ENCODE measurements at places on chromosomes 4 and X.

DNA sequence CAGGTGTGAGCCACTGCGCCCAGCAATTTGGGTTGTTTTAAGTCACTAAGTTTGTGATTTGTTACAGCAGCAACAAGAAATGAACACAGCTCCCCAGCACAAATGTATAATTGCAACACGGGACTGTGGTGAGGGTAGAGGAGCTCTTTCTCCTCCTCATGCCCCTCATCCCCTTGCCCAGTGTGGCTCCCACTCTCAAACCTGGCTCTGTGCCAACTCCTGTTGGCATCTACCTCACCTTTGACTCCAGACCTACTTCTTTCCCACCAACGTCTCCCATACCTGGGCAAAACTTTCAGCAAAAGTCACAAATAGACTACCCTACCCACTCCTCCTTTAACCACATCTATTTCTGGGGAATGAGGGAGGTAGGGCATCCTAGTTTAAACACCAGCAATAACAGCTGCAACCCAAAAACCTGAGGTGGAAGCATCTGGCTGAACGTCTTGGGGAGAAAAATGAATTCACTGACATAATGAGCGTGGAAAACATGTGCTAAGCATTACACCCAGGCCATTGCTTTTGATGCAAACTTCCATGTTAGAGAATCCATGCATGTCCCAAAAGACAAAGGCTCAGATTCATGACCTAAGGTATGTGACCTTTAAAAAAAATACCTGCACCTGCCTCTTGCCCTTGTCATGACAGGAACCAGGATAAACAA lies 19.2 kb downstream of the LNX1 start:
- DNase-seq = no peak

DNA sequence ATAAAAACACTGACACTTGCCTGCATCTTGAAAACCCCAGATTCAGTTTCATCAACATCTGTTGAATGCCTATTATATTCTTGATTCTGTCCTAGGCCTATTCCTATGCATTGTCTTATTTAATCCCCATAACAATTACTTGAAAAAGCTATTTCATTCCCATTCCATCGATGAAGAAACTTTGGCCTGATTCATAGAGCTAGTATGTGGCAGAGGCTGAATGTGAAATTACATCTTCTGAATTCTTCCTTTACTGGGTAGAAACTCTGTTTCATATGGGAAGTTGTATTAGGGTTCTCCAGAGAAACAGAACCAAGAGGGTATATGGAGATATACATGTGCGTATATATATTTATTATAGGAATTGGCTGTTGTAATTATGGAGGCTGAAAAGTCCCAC lies 35.0 kb upstream of the SLC4A4 start:
- DNase-seq = no peak

DNA sequence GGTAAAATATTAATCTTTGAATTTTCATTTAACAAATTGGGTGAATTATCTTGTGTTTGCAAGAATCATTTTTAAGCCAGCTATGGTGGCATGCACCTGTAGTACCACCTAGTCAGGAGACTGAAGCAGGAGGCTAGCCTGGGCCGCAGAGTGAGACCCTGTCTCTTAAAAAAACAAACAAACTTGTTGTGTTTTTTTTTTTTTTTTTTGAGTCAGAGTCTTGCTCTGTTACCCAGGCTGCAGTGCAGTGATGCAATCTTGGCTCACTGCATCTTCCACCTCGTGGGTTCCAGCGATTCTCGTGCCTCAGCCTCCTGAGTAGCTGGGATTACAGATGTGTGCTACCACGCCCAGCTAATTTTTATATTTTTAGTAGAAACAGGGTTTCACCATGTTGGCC lies 2.2 kb downstream of the TXLNG start:
- DNase-seq = no peak

- DNase-seq = no peak
These were observed 4.7 kb downstream of the SRPX2 start for GRCh38 chrX:100648458-100649417.

DNA sequence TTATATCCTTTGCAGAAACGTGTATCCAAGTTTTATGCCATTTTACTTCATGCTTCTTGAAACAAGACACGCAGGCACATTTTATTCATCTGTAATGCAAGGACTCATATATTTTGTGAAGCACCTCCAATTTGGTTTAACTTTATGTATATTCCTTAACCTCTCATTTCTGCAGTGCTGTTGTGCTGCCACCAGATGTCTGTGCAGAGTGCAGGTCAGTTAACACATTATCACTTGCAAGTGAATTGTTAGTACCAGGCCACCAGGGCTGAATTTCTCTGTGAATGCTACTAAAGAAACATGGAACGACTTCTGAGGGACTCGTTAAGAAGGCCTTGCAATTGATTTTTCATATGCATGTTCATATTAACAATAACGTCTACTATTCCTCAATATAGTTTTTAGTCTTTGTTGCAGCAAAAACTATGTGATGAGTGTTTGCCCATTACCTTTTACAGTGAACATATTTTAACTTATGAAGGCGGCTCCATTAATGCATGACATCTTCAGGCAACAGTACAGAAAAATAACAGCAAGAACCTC lies 770.3 kb downstream of the NLGN4X start:
- DNase-seq = no peak

GRCh38 chr4:80201252-80202151 lies 4.2 kb downstream of the PRDM8 start:
- DNase-seq = no peak

- no peak for DNase-seq
These were observed 38.5 kb upstream of the BOD1L1 start for GRCh38 chr4:13665701-13666660.

All from midbrain (tissue), 1 donor.